Transverse colon (tissue), 4 donors: ENCODE measurements at places on chromosomes 5 and 9. TPM values are rescaled to one million over a fixed set of nuclear protein-coding genes. Genes with fewer than 3 reads are reported as not detected.
A peak's percentile ranks its signal among the peaks of the same experiment; 100 is the strongest.

Gene FAM174A
- 94.6 TPM for total RNA-seq

Gene COL23A1
- total RNA-seq = not detected

Gene PDLIM4
- total RNA-seq = 9.7 TPM

DNA sequence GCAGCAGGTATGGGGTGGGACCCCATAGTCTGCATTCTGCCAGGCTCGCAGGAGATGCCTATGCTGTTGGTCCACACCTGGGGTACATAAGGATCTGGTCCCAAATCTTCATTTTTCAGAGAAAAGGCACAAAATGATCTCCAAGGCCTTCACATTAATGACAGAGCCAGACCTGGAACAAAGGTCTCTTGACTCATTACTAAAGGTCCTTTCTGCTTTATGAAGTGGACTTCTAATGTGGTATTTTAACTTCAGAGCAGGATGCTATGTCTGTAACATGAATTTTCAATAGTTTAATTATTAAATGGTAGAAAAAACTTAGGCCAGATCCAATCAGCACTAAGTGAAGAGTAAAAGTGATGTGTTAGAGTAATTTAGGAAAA, 38.0 kb downstream of the DMGDH start:
- no peak for DNase-seq

DNA sequence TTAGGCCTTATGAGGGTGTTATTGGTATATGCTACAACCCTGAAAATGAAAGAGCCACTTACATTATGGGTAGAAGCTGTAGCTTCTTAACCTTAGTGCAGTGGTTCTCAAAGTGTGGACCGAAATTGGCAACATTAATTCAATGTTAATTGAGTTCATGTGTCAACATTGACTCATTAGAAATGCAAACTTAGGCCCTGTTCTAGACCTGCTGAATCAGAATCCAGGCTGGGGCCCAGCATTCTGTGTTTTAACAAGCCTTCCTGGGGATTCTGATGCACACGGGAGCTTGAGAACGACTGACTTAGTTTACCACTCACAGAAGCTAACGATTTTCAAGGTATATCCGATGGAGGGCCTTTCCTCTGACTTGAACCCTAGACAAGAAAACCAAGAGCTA, 7.3 kb downstream of the VLDLR start:
- DNase-seq = no peak

GRCh38 chr5:139982975-139983240, 60.2 kb downstream of the NRG2 start:
- DNase-seq = no peak

Gene TMEM252
- total RNA-seq = 0.48 TPM

GRCh38 chr9:130870491-130871381, 25.9 kb downstream of the QRFP start:
- DNase-seq = no peak

Gene KIF27
- 3.4 TPM for total RNA-seq

Gene MEIKIN
- not detected for total RNA-seq

Gene SLC45A2
- not detected for total RNA-seq

GRCh38 chr5:165576678-165577275, 2071.4 kb downstream of the MAT2B start:
- no peak for DNase-seq

DNA sequence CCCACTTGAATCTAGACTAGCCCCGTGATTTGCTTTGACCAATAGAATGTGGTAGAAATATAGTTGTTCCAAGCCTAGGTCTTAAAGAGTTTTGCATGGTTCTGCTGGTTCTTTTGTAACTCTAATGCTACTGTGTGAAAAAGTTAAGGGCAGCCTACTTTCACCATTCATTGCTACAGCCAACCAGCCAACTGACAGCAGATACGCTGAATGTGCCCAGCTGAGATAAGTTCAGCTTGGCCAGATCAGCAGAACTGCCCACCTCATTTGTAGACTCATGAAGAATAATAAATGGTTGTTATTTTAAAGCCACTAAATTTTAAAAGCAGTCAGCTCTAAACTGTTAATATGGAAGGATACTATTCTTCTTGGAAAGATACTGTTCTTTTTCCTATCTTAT, 23.9 kb downstream of the NR3C1 start:
- DNase-seq = no peak

- no peak for DNase-seq
Observed at GRCh38 chr9:86443992-86444391, 89.8 kb upstream of the TUT7 start.

Gene FAM169A
- 2.1 TPM for total RNA-seq

Gene ZDHHC12
- total RNA-seq = 157 TPM

GRCh38 chr9:89874351-89875321, 269.8 kb downstream of the GADD45G start:
- DNase-seq = no peak

GRCh38 chr5:2735996-2736395, 15.5 kb downstream of the IRX2 start:
- no peak for DNase-seq

DNA sequence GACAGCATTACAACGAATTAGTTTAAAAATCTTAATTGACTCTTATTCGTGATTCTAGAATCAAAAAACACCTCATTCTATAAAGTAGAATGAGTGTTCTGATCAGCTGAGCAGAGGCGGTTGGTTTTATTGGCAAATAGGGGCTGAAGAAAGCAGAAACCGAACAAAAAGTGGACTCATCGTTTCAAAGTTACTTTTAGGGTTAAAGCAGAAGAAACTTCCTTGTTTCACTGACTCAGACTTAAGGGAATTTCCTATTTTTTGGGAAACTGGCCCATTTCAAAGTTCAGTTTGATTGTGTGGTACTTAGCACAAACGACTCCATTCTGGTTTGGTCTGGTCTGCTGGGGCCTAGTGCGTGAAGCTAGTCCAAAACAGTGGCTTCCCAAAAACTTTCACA, 862 bp upstream of the NDUFB6 start:
- DNase-seq = no peak

DNA sequence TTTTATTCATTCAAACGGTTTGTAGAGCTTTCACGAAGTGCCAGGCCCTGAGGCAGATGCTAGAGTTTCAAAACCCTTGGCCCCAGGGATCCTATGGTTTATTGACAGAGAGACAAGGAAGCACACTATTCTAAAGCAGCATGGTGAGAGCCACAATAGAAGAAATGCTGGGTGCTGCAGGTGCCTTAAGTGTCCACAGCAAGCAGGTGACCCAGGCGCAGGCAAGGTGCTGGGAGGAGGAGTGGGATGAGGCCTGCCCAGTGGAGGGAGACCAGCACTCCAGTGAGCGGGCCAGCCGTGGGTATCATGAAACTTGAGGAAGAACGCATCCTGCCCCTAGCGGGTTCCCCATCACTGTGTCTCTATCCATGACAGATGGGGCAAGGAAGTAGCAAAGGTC, 71.0 kb downstream of the OSMR start:
- DNase-seq = no peak

Gene LCN15
- total RNA-seq = not detected

Gene PCDHB12
- 1.9 TPM for total RNA-seq

Gene FGD3
- not detected for total RNA-seq

- DNase-seq = no peak
Observed at GRCh38 chr5:10222326-10222725, 27.4 kb downstream of the ATPSCKMT start.

DNA sequence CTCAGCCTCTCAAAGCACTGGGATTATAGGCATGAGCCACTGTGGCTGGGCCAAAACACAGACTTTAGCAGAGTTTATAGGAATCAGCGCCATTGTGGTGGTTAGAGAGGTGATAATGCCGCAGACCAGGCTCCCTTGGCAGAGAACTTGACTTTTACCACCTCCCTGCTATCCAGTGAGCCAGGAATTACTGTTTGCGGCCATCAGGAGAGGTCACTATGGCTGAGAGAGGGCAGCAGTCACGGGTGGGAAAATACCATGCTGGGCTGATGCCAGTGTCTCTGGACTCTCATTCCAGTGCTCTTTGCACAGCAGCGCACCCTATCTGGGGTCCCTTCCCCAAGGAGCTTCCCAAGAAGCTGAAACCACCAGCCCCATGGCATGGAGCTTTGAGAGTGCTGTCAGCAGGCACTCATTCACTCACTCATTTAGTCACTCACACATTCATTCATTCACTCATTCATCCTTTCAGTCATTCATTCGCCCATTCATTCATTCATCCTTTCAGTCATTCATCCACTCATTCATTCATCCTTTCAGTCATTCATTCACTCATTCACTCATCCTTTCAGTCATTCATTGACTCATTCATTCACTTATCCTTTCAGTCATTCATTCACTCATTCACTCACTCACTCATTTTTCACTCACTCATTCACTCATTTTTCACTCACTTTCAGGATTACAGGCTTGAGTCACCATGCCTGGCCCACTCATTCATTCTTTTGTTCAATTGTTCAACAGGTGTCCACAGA, 27.3 kb upstream of the RNU6ATAC start:
- no peak for DNase-seq

Gene AKNA
- 34.8 TPM for total RNA-seq

- peak; percentile 72 for DNase-seq
Observed at GRCh38 chr9:93003552-93004407, 54.7 kb upstream of the SUSD3 start.

GRCh38 chr5:134989266-134989830, 21.6 kb downstream of the CATSPER3 start:
- DNase-seq = no peak

- no peak for DNase-seq
Observed at GRCh38 chr5:91378752-91379211, 4.3 kb downstream of the ARRDC3 start.

Gene TERT
- not detected for total RNA-seq

DNA sequence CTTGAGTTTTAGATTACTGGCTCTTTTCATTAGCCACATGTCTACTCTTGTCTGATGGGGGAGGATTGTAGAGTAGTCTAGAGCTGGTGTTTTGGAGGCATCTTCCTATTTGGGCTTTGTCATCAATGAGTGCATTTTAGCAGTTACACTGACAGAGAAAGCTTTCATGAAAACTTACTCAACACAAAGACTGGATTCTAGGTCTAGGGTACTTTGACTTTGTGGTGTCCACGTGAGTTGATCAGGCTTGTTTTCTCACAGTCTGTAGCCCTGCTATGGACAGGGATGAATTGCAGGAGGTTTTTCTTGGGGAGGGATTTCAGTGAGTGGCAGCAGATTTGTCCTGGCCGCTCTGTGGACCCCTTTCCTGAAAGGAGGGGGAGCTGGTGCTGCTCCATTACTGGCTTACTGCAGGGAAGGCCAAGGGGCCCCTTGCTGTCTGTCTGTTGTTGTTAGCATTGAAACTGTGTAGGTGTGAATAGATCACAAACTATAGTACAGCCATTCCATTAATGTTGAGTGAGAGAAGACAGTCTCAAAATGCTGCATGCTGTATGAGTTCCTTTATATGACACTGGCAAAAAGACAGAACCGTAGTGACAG, 6.6 kb downstream of the TRIO start:
- DNase-seq = no peak

Gene ALDOB
- 1.9 TPM for total RNA-seq

- DNase-seq = peak; percentile 9
Observed at GRCh38 chr5:122701640-122702523, 73.0 kb upstream of the SNX2 start.

Gene ELOVL7
- total RNA-seq = 17.1 TPM

Gene PCDHGB6
- total RNA-seq = 5.4 TPM
